Upper lobe of right lung (tissue), 1 donor: ENCODE measurements at places on chromosomes 1 and 21. TPM values are rescaled to one million over a fixed set of nuclear protein-coding genes. Genes with fewer than 3 reads are reported as not detected.

GRCh38 chr1:18360251-18360650, 120.5 kb upstream of the KLHDC7A start:
- H3K27ac ChIP-seq = no peak overlapping the region
- no peak for DNase-seq
- H3K4me3 ChIP-seq = no peak overlapping the region

DNA sequence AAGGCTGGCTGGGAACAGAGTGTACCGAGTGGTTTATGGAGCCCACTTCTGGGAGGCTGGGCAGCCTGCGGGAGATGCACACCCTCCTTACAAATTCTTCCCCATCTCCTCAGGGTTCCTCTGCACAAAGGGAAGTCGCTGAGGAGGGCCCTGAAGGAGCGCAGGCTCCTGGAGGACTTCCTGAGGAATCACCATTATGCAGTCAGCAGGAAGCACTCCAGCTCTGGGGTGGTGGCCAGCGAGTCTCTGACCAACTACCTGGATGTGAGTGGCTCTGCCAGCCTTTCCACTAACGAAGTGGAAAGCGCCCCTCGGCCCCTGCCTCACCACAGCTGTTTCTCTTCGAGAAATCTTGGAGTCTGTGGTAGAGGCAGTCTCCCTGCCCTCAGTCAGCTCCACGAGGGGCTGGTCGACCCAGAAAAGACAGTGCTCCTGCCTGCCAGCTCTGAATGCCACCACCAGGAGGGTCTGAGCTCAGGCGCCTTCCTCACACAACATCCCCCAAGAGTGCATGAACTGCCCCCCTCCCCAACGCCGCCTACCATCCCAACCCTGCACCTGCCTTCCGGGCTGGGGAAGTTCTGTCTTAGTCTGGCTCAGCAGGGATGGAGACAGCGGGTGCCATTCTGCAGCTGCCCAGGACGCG, 31.8 kb downstream of the PROK1 start:
- no peak overlapping the region for H3K4me3 ChIP-seq
- DNase-seq = peak; percentile 81
- H3K27ac ChIP-seq = peak overlapping the region; percentile 18
- H3K4me1 ChIP-seq = peaks cover 18% of the 10 kb centered on the region
- no peaks in the 10 kb centered on the region for H3K27me3 ChIP-seq

- H3K27me3 ChIP-seq = no peaks in the 10 kb centered on the region
- no peak for DNase-seq
- H3K27ac ChIP-seq = no peak overlapping the region
- H3K4me3 ChIP-seq = no peak overlapping the region
- H3K36me3 ChIP-seq = no peaks in the 10 kb centered on the region
These were observed 641 bp upstream of the CFAP107 start for GRCh38 chr1:12745126-12745991.

GRCh38 chr1:44276901-44277300, 63.6 kb downstream of the DMAP1 start:
- H3K27me3 ChIP-seq = no peaks in the 10 kb centered on the region
- no peak for DNase-seq
- H3K4me1 ChIP-seq = peaks cover 12% of the 10 kb centered on the region
- H3K36me3 ChIP-seq = peaks cover 6% of the 10 kb centered on the region

DNA sequence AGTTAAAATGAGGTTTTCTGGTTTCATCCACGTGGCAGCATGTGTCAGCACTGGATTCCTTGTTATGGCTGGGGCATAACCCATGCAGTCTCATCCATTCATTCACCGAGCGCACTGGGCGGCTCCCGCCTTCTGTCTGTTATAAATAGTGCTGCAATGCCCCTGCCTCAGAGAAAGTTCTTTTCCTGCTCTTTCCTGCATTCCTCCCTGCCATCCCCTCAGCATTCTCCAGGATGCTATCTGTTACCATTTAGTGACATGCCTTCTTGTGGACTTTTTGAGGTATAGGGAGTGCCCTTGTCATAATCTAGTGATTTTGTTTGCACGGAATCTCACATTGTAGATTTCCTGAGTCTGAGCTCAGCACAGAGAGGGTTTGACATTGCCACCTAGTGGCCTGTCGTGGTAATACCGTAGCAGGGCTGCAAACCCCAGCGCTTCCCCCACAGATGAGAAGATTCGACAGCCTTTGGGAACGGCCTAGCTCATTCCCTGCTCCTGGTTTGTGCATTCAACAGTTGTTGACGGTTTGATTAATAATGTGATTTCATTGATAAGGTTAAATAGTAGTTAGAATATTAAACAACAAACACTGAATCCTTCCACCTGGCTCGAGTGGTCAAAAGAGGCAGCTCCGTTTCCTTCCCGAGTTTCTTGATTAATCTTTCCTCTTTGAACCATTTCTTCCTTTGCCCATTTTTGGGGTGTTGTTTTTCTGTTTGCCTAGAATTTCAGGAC, 46.3 kb downstream of the UMODL1 start:
- DNase-seq = peak; percentile 80
- H3K4me3 ChIP-seq = no peak overlapping the region
- H3K4me1 ChIP-seq = peaks cover 15% of the 10 kb centered on the region
- H3K36me3 ChIP-seq = no peaks in the 10 kb centered on the region
- H3K27ac ChIP-seq = no peak overlapping the region

Gene ANKRD65
- total RNA-seq = 21.5 TPM

Gene TCHH
- 0.20 TPM for total RNA-seq

GRCh38 chr1:117635805-117636204, 30.0 kb downstream of the TENT5C start:
- H3K4me3 ChIP-seq = no peak overlapping the region
- H3K36me3 ChIP-seq = no peaks in the 10 kb centered on the region
- no peak for DNase-seq
- no peaks in the 10 kb centered on the region for H3K27me3 ChIP-seq

Gene RUNX1
- 86.9 TPM for total RNA-seq

GRCh38 chr1:247111700-247112478, 7.7 kb upstream of the ZNF669 start:
- peak; percentile 88 for DNase-seq
- no peaks in the 10 kb centered on the region for H3K36me3 ChIP-seq
- peak overlapping the region; percentile 65 for H3K4me3 ChIP-seq
- no peaks in the 10 kb centered on the region for H3K27me3 ChIP-seq
- H3K27ac ChIP-seq = peak overlapping the region; percentile 80
- H3K4me1 ChIP-seq = peaks cover 6% of the 10 kb centered on the region

DNA sequence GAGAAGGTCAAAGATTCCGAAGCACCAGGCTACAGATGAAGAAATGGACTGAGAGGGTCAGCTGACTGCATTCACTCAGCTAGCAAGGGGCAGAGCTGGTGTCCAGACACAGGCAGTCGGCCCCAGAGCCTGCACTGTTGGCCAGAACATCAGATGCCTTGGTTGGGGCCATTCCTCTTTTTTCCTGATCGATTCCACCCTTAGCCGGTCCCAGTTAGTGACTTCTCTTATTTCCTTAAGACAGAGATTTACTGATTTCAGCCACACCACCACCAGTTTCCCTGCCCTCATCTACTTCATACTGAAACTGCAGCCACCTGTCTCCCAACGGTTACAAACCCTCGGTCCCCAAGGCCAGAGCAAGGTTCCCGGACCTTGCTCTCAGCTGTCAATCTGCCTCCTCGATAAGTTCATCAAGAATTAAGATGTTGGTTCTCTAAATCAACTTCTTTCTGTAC, 11.5 kb downstream of the CD58 start:
- no peak overlapping the region for H3K27ac ChIP-seq
- no peak for DNase-seq
- peaks cover 16% of the 10 kb centered on the region for H3K4me1 ChIP-seq
- H3K36me3 ChIP-seq = no peaks in the 10 kb centered on the region
- H3K4me3 ChIP-seq = no peak overlapping the region

DNA sequence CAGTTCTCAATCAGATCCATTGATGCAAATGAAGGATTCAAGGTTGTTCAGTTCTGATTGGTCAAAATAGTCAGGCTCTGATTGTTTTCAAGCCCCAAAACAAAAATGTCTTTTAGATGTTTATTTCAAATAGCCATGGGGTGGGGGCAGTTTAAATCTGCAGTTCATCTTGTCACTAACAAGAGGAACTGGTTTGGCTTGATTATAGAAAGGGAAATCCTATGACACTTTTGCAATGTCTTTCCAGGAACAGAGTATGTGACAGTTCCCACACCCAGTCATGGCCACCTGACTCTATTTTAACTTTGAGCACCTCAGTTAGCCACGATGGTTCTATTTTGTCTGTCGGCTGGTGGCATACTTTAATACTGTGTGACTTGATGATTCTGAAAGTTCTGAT, 1544.1 kb downstream of the PLA2G4A start:
- no peaks in the 10 kb centered on the region for H3K27me3 ChIP-seq
- H3K27ac ChIP-seq = no peak overlapping the region
- H3K4me3 ChIP-seq = no peak overlapping the region
- no peak for DNase-seq

- H3K36me3 ChIP-seq = no peaks in the 10 kb centered on the region
- DNase-seq = peak; percentile 68
- no peak overlapping the region for H3K27ac ChIP-seq
- peaks cover 12% of the 10 kb centered on the region for H3K4me1 ChIP-seq
- H3K4me3 ChIP-seq = no peak overlapping the region
These were observed 2.2 kb downstream of the CACNA1E start for GRCh38 chr1:181485287-181486097.

- DNase-seq = no peak
- H3K27ac ChIP-seq = no peak overlapping the region
- peaks cover 10% of the 10 kb centered on the region for H3K4me1 ChIP-seq
- H3K27me3 ChIP-seq = no peaks in the 10 kb centered on the region
- H3K4me3 ChIP-seq = no peak overlapping the region
These were observed 24.3 kb upstream of the SLC30A1 start for GRCh38 chr1:211603191-211603701.

GRCh38 chr21:43361127-43361492, 65.8 kb downstream of the SIK1 start:
- H3K27ac ChIP-seq = peak overlapping the region; percentile 83
- H3K27me3 ChIP-seq = no peaks in the 10 kb centered on the region
- no peak for DNase-seq
- peak overlapping the region; percentile 31 for H3K4me3 ChIP-seq
- H3K36me3 ChIP-seq = no peaks in the 10 kb centered on the region

GRCh38 chr1:203346060-203346768, 4.7 kb downstream of the FMOD start:
- no peaks in the 10 kb centered on the region for H3K36me3 ChIP-seq
- no peak overlapping the region for H3K4me3 ChIP-seq
- peak overlapping the region; percentile 17 for H3K27ac ChIP-seq
- H3K4me1 ChIP-seq = peaks cover 9% of the 10 kb centered on the region
- H3K27me3 ChIP-seq = no peaks in the 10 kb centered on the region
- no peak for DNase-seq

Gene TRMT13
- total RNA-seq = 12.4 TPM

Gene TMEM79
- 3.3 TPM for total RNA-seq

GRCh38 chr21:40153351-40153750, 286.1 kb downstream of the PCP4 start:
- no peaks in the 10 kb centered on the region for H3K4me1 ChIP-seq
- no peaks in the 10 kb centered on the region for H3K27me3 ChIP-seq
- no peak overlapping the region for H3K27ac ChIP-seq
- no peak overlapping the region for H3K4me3 ChIP-seq
- DNase-seq = no peak

GRCh38 chr1:60573726-60574409, 500.3 kb upstream of the C1orf87 start:
- no peak overlapping the region for H3K4me3 ChIP-seq
- H3K4me1 ChIP-seq = no peaks in the 10 kb centered on the region
- peak overlapping the region; percentile 55 for H3K27ac ChIP-seq
- no peak for DNase-seq
- no peaks in the 10 kb centered on the region for H3K36me3 ChIP-seq
- no peaks in the 10 kb centered on the region for H3K27me3 ChIP-seq

Gene NGF
- 1.0 TPM for total RNA-seq

Gene FCRL1
- total RNA-seq = 1.4 TPM

Gene SYDE2
- total RNA-seq = 23.8 TPM

Gene CHRM3
- total RNA-seq = 5.4 TPM

DNA sequence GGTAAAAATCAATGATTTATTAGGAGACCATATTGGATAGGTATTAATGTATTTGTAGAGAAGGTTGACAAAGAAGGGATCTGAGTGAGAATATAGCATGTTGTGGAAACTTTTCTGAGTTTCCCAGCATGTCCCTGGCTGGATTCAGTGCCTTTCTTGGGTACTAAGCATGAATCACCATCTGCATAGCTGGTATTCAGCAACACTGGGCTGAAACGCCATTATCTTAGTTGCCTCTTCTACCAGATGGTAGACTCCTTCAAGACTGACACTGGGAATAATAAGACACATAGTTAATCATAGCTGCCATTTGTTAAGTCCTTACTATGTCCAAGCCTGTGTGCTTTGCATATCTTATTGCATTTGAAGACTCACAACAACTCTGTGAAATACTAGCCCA, 45.5 kb downstream of the ATP5PF start:
- no peaks in the 10 kb centered on the region for H3K36me3 ChIP-seq
- peak overlapping the region; percentile 31 for H3K27ac ChIP-seq
- peaks cover 3% of the 10 kb centered on the region for H3K4me1 ChIP-seq
- DNase-seq = no peak
- no peak overlapping the region for H3K4me3 ChIP-seq

DNA sequence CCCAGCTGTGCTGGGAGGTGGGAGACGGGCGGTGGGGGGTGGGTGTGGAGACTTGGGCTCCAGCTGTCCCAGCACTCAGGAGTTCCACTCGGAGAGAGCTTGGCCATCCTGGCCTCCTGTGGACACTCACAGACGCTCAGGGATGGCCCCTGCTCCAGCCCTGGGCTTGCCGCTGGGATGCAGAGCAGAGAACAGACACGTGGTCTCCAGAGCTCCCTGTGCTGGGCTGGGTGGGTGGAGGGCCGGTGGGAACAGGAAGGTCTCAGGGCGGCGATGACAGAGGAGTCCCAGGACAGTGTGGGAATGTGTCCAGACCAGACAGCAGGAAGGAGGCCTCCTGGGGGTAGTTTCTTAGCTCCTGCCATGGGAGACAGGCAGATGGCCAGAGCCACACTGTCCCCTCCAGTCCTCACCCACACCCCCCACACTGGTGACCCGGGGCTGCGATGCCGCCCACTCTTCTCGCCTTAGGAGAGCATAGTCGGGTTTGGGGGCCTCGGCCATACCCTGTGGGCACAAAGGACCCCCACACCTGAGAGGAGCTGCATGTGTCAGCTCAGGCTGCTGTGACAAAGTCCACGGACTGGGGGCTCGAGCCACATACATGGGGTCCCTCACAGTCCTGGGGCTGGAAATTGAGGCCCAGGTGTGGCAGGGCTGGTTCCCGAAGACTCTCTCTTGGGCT, 2.0 kb downstream of the KRTAP10-9 start:
- no peaks in the 10 kb centered on the region for H3K4me1 ChIP-seq
- no peak for DNase-seq
- no peak overlapping the region for H3K27ac ChIP-seq
- H3K4me3 ChIP-seq = no peak overlapping the region

Gene C1QTNF12
- 2.6 TPM for total RNA-seq

Gene YBX1
- 478 TPM for total RNA-seq

GRCh38 chr1:26409191-26409807, 1.3 kb upstream of the LIN28A start:
- no peak overlapping the region for H3K27ac ChIP-seq
- no peaks in the 10 kb centered on the region for H3K36me3 ChIP-seq
- peak; percentile 51 for DNase-seq

Gene NEK2
- total RNA-seq = 0.35 TPM

DNA sequence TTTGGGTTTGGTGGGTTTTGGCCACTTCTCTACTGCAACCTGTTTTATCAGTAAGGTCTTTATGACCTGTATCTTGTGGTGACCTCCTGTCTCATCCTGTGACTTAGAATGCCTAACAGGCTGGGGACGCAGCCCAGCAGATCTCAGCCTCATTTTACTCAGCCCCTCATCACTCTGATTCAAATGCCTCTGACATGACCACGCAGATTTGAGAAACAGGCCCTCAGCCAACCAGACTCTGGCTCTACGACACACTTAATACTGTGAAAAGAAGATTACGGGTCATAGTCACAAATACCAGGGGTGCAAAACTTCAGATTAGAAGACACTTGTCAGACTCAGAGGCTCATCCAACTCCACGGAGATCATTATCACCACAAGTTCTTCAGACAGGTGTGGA, 28.3 kb upstream of the KIF26B start:
- peaks cover under 1% of the 10 kb centered on the region for H3K27me3 ChIP-seq
- DNase-seq = peak; percentile 1
- no peak overlapping the region for H3K4me3 ChIP-seq
- H3K36me3 ChIP-seq = no peaks in the 10 kb centered on the region
